ENCODE measurements at places on chromosomes 2 and 18. TPM values are rescaled to one million over a fixed set of nuclear protein-coding genes. Genes with fewer than 3 reads are reported as not detected.

- no peak for DNase-seq
Observed at GRCh38 chr2:97713296-97714083, at the start of gene ZAP70. Gene ZAP70, plus strand, starts transcription at chr2:97713576. Its CDS starts 10,461 bp downstream, at chr2:97724037.

PPM1B gene
- total RNA-seq, result 44.4 TPM

DNA sequence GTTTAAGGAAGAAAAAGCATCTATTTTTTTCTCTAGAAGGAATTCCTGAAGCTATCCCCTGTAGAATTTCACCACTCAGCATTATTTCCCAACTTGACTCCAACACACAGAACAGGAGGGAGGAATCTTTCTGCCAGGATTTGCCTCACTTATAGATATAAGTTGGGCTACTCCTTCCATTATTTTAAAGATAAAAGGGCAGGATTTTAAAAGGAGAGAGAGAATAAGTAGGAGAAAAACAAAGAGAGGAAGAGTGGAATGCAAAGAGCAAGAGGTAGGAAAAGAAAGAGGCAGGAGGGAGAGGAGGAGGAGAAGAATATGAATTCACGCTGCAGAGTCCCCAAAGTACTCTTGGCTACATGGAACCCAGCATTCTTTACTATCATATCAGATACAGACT is 182.5 kb downstream of the TCF4 start:
- DNase-seq, result no peak

ZDBF2 gene
- total RNA-seq, result 7.7 TPM

ARHGEF33 gene
- 0.38 TPM for total RNA-seq

PLEK gene
- under 0.01 TPM for total RNA-seq

- DNase-seq, result no peak
Observed at GRCh38 chr18:23102493-23103261, 32.6 kb upstream of the CABLES1 start.

All from bronchial epithelial cell (primary cell).